Muscle of leg (tissue), 16 donors: ENCODE measurements at places on chromosomes 1 and 21. TPM values are rescaled to one million over a fixed set of nuclear protein-coding genes. Genes with fewer than 3 reads are reported as not detected.

Gene DNM3
- total RNA-seq = 7.0 TPM

Gene CD58
- 14.8 TPM for total RNA-seq

Gene FCGR3A
- total RNA-seq = 0.66 TPM

DNA sequence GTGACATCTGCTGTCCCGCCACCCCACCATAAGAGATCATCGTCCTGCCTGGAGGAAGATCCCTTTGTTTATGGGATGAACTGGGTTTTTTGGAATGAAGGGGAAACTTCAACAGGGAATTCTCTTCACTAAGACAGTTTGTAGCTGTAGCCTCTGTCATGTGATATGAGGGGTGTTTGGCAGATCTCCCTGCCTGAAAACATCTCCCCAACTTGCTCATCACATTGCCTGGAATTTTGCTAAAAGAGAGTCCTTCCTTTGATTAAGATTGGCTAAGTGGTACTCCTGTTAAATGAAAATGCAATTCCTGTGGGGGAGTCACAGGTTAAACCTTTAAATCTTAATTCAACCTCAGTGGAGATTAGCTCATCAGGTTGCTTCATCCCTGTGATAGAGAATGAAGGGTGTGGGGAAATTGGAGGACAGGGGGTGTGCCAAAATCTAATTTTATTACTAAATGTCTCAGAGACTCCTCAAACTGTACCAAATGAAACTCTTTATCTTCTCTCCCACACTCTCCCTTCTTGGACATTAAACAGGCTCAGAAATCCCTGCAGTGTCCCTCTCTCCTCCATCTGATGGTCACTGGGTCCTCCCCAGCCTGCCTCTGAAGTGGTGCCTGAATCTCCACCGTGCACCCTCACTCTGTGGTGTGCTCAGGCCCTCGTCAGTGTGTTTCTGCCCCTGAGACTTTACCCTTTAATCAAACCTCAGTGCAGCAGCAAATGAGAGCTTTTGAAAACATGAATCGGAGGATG lies 54.8 kb downstream of the IER5 start:
- no peak for DNase-seq

GRCh38 chr21:34020983-34021553 lies 52.3 kb upstream of the MRPS6 start:
- DNase-seq = no peak
